Stimulated activated CD8-positive, alpha-beta memory T cell treated with anti-CD3 and anti-CD28 coated beads, Interleukin-15, amount 100 ng/mL, for 4 hours (primary cell): ENCODE measurements at places on chromosomes 5 and 9.

GRCh38 chr5:180330270-180330648, 22.9 kb downstream of the GFPT2 start:
- DNase-seq: no peak

- no peak for DNase-seq
Observed at GRCh38 chr5:1185629-1186350, 15.6 kb upstream of the SLC6A19 start.

GRCh38 chr5:155027993-155028629, 14.6 kb downstream of the KIF4B start:
- DNase-seq: no peak

GRCh38 chr9:12904261-12905000, 129.6 kb downstream of the LURAP1L start:
- no peak for DNase-seq

GRCh38 chr5:168334695-168335094, 43.2 kb downstream of the WWC1 start:
- no peak for DNase-seq

- no peak for DNase-seq
Observed at GRCh38 chr5:153865016-153865415, 173.7 kb downstream of the FAM114A2 start.

DNA sequence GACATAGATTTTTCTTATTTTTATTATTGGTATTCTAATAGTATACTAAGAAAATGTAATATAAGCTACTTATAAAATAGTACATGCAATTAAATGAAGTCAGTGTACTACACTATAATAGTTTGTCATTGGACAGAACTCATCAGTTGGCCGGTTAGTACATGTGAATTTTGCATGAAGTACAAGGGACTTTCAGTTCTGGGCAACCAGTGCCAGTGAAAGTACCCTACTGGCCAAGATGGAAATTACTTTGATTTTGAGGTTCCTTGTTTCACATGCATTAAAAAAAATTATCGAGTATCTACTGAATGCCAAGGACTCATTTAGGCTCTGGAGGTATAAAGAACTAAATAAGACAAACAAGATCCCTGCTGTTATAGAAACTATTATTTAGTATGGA, 213.4 kb upstream of the ELL2 start:
- DNase-seq: no peak

DNA sequence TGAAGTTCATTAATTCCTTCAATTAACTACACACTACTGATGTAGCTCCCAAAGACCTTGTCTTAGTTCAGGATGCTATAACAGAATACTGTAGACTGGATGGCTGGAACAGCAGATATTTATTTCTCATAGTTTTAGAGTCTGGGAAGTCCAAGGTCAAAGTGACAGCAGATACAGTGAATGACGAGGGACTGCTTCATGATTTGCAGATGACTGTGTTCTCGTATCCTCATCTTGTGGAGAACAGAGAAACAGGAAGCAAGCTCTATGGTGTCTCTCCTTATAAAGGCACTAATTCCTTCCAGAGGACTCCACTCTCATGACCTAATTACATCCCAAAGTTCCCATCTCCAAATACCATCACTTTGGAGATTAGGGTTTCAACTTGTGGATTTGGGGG, 65.6 kb upstream of the MAP1B start:
- DNase-seq: no peak

- no peak for DNase-seq
Observed at GRCh38 chr9:109967651-109968642, 187.9 kb downstream of the PALM2AKAP2 start.

- no peak for DNase-seq
Observed at GRCh38 chr5:32360906-32361305, 48.2 kb upstream of the MTMR12 start.

DNA sequence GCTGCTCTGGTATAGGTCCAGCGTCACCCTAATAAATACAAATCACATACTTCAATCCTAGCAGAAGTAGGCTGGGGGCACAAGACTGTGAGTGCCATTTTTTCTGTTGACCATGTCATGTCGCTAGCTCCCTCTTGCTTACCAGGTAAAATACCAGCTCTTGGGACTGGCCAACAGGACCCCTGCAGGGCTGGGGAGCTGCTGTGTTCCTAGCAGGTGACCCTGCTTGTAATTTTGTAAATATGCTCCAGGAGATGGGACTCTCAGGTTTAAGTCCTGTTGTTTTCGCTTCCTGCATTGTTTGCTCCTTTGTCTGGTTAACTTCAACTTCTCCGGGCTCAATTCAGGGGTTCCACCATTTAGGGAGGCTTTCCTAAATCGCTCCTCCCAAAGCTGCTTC, 286.6 kb upstream of the DAP start:
- no peak for DNase-seq

DNA sequence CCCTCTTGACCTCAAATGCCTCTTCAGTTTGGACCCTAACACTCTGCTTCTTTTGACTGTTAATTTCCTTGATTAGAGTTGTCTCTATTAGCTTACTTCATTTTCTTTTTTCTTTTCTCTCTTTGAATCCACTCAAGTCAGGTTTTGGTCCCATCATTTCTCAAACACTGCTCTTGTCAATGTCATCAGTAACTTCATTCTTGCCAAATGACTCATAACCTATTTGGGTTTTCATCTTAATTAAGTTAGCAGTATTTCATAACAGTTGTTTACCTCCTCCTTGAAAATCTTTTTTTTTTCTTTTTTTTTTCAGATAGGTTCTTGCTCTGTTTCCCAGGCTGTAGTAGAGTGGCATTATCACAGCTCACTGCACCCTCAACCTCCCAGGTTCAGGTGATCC, 119.6 kb downstream of the PARP8 start:
- no peak for DNase-seq

GRCh38 chr5:169980418-169981053, at the start of gene INSYN2B:
Gene INSYN2B (minus strand): TSS chr5:169980495. CDS start chr5:169883898, 96,597 bp downstream.
- DNase-seq: no peak

DNA sequence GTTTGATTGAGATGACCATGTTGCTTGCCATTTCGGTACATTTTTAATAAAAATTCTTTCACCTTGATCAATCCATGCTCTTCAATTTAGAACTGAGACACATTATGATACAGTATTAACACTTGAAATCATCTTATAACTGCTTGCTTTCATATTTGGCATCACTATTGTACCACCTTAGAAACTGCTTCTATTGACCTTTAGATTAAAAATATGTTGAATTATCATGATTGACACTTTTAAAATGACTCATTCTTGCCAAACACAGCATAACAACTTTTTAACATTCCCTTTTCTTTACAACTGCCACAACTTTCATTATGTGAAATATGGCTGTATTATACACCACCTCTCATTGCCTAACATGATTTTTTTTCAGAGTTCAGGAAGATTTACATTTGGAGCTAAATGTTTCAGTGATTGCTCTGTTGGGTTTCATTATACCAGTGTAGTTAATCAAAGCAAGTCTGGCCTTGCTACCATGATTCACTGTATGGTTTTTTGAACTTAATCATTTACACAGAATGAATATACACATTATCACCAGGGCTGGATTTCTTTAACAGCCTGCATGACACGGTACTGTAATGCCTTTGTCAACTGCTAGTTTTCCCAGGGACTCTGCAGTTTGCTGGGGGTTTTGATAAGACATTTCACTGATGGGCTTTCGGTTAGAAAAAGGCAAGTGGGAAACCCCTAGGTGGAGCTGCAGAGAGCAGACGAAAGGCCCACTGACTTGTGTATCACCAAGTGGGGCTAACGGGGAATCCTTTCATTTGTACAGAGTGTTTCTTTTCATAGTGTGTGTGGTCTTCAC, 93.6 kb upstream of the TLE4 start:
- DNase-seq: no peak

- no peak for DNase-seq
Observed at GRCh38 chr9:124676159-124676551, 95.0 kb downstream of the NR6A1 start.

- DNase-seq: no peak
Observed at GRCh38 chr9:115770521-115770920, 383.1 kb upstream of the PAPPA start.

DNA sequence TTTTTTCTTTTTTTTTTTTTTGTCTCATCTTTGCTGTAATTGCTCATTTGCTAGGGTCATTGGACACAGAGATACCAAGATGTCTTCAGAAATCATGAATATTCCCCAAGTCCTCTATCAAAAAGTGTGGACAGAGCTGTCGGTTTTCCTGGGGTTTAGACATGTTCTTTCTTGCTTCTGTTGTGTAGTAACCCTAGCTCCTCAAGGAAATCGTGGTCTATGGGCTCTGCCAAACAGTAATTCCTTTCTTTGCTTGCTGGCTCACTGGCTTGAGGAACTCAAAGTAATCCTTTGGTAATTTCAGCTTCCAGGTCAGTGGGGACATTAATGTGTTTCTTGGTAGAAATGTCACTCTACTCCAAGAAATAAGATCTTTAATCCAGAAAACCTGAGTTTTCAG, 101.7 kb downstream of the TMC1 start:
- no peak for DNase-seq

DNA sequence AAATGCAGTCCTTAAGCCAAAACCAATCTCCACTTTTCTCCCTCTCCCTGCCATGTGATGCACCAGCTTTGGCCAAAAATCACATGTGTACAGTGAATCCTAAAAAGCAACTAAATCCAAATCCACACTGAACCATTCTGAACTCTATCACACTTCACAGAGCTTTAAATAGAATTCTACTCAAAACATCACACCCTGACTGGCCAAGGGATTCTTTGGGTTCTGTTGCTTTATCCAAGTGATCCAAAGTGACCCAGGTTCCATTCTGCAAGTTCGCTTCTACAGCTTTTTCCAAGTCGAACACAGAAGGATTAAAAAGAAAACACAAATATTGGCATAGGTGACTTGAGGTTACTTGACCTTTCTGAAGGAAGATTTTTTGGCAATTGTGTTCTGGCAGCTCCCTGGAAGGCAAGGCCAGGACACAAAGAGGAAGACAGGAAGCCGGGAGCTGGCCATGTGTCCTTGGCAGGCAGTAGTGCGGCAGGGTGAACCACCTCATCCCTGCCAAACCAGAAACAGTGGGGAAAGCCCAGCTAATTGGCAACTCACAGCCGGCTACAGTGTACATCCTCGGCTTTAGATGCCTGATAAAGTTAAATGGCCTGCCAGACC, 115.0 kb downstream of the NFIB start:
- no peak for DNase-seq

DNA sequence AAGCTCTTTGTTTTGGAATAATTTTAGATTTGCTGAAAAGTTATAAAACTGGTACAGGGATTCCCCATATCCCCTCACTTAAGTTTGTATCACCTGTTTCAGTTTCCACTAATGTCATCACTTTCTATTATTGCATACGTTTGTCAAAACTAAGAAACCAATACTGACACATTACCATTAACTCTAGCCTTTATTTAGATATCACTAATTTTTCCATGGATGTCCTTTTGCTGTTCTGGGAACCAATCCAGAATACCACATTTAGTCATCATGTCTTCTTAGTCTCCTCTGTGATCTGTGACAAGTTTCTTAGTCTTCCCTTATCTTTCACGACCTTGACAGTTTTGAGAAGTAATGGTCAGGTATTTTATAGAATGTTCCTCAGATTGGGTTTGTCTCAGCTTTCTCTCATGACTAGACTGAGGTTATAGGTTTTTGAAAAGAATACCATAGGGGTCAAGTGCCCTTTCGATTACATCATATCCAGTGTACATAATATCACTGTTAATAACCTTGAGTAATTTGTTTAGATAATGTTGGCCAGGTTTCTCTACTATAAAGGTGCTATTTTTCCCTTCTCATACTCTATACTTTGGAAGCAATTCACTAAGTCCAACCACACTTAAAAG, 51.9 kb upstream of the NMUR2 start:
- DNase-seq: no peak

- no peak for DNase-seq
Observed at GRCh38 chr9:125956102-125956501, 208.9 kb downstream of the PBX3 start.

DNA sequence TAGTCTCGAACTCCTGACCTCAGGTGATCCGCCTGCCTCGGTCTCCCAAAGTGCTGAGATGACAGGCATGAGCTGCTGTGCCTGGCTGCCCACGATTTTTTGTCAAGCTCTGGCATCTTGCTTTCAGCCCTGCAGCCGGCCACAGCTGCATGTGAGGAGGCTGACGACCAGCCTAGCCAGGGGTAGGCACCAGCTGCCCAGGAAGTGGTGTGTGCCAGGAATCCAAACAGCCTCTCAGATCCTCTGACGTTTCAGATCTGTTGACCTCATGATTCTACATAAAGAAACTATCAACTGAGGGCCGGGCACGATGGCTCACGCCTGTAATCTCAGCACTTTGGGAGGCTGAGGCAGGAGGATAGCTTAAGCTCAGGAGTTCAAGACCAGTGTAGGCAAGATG, 19.0 kb downstream of the DYNC2I2 start:
- DNase-seq: no peak

DNA sequence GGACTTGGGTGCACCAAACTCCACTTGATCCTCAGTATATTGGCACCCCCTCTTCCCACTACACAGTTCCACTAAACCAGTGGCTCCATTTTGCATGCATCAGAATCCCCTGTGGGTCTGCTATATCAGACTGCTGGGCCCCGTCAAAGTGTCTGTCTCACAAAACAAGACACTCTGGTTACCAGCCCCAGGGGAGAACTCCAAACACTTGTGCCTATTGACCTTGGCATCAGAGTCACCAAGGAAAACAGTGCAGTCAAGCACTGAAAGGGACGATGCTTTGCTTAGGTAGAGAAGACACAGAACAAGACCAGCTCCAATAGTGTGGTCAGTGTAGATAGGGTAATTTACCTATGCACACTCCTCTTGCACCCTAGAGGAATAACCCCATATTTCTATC, 205.8 kb upstream of the RAI14 start:
- DNase-seq: no peak

DNA sequence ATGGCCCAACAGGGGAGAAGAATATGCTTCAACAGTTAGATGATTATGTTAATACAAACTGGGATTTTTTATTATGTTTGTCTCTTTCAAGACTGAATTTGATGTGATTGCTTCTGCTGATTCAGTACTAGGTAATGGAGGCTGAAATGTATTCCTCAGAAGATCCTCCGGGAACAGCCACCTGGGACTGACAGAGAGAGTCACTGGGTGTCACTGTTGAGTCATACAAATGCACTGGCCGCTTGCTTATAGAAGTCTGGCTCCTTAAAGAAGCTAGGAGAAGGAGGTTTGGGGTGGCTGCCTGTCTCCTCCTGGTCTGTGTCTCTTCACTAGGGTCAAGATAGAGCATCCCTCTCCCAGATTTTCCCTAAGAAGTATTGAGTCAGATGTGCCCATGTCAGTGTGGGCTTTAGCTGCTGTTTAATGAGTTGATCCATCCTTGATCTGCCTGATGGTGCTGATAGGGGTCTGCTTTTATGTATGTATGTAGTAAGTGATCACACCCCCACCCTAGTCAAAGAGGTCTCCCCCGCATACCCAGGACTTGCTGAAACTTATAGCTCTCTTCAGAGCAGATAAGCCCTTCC, 773.4 kb downstream of the BRINP1 start:
- no peak for DNase-seq

DNA sequence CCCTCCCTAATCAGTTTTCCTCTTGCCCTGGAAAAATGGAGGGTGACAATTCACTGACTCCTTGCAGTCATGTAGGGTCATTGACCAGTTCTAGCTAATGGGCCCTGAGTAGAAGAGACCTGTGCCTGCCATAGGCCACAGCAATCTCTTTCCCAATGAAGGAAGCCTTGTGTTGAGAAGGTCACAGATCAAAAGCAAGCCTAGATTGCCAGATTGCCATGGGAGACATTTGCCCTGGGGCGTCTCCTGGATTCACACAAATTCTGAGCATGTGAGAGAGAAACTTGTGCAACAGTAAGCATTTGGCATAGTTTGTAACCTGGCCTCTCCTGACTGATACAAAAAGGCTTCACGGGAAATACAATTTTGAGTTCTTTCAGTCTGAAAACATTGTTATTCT, 148.0 kb downstream of the NUDT12 start:
- DNase-seq: no peak

GRCh38 chr9:126472948-126473298, 140.8 kb upstream of the LMX1B start:
- DNase-seq: no peak
